DMS 273 treated with DMSO at 0.1 percent for 48 hours (cell line): ENCODE measurements at places on chromosomes 3 and 15.

- no peak for DNase-seq
Measured at GRCh38 chr15:70249616-70250015, 151.9 kb upstream of the TLE3 start.

DNA sequence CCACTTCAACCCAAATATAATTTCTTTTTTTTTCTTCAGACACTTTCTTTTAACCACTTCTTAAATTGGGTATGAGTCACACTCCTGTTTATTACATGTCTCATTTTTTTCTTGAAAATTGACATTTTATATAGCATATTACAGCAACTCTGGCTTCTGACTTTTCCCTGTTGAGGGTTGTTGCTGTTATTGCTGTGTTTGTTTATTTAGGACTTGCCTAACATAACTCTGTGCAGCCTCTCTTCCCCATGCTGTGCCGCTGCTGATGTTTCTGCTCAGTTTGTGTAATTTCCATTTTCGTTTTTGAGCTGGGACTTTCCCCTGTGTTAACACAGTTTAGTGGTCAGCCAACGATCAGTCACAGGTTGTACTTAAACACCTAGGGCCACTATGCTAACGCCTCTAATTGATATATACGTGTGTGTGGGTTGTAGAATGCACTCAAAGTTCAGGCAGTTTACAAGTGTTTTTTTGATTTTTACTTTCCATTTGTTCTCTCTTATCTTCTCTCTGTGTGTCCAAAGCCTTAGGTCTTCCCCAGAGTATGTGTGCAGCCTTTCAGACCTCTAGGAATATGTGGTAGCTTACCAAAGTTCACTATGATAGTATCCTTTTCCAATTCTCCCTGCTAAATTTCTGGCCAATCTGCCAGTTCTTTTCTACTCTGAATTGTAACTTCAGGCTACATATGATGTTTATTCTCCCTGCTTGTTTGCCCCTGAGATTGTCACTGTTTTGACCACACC is 337.2 kb downstream of the ZBTB20 start:
- DNase-seq = no peak

DNA sequence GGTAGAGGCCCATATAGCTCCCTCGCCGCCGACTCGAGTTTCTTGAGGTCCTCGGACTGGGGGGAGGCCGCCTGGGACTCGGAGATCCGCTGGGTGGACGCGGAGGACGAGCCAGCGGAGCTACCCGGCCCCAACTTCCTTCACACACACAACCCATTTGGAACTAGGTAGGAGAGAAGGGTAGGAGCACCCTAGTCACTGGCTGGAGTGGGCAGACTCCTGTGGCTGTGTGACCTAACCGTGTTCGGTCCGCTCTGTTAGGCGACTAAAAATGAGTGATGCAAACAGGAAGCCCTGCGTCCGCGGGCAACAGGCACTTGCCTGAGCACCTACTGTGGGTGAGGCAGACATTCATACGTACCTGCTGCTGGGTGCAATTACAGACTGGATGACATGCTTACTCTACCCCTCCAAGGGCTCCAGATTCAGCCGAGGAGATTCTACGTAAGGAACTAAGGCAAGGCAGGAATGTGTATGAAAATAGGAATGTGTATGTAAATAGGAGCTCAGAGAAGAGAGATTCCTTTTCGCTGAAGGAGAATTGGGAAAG is 4.6 kb upstream of the SIN3A start:
- no peak for DNase-seq

GRCh38 chr15:44325568-44325967 is 37.0 kb downstream of the GOLM2 start:
- no peak for DNase-seq

- no peak for DNase-seq
Measured at GRCh38 chr3:150736903-150737832, 25.8 kb downstream of the SIAH2 start.

GRCh38 chr3:55483196-55484095 is 3.7 kb downstream of the WNT5A start:
- no peak for DNase-seq

DNA sequence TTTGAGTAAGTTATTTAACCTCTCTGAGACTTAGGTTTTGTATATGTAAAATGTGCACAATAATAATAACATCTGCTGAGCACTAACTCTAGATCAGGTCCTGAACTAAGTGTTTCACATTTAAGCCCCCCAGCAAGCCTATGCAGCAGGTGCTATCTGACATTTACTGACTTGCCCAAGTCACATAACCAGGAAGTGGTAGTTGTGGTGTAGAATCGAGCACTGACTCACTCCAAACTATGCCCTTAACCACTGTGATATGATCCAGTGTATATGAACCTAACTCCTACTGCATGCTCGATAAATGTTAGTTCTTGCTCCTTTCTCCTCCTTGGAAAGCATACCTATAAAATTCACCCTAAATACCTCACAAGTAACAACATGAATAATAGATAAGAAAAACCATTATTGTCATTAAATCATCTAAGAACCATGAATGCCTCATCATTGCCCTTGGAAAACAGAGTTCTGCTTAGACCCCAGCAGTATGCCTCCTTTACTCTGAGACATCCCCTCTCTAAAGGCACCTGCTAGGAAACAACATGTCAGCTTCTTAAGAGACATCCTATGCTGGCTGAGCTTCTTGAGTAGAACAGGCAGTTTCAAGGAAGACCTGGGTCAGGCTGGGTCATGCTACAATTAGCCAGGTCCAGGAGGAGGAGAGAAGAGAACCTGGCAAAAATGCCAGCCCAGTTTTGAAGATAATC is 3.0 kb upstream of the SHC4 start:
- DNase-seq = no peak

GRCh38 chr15:90004671-90005070 is 3.5 kb downstream of the ZNF710 start:
- no peak for DNase-seq

DNA sequence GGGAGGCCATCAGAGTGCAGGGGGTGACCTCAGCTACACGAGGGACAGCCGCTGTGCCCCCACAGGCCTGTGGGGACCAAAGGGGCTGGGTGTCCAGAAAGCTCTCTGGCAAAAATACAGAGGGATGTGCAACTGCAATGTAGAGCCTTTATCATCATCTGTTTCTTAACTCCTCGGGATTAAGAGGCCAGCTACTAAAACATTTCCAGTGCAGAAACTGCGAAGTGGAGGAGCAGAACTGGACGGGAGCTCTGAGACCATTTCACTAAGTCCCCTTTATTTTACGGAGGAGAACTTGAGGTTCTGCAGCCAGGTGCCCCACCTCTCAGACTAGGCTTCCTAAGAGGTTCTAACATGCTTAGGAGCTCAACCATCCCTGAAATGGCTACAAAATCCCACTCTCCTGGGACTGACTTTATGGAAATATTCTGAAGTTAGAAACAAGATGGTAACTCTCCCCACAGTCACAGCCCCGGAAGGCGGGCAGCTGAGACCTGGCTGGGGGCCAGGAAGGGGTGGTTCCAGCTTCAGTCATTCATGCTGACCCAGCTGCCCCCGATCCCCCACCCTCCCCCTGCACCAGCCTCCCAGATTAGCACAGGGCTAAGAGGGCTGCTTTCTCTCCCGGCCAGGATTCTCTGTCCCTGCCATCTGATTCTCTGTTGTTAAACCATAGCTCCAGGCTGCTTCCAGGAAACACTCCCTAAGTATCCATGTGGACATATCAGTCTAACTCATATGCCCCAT is 40.3 kb downstream of the UMPS start:
- peak; percentile 54 for DNase-seq

DNA sequence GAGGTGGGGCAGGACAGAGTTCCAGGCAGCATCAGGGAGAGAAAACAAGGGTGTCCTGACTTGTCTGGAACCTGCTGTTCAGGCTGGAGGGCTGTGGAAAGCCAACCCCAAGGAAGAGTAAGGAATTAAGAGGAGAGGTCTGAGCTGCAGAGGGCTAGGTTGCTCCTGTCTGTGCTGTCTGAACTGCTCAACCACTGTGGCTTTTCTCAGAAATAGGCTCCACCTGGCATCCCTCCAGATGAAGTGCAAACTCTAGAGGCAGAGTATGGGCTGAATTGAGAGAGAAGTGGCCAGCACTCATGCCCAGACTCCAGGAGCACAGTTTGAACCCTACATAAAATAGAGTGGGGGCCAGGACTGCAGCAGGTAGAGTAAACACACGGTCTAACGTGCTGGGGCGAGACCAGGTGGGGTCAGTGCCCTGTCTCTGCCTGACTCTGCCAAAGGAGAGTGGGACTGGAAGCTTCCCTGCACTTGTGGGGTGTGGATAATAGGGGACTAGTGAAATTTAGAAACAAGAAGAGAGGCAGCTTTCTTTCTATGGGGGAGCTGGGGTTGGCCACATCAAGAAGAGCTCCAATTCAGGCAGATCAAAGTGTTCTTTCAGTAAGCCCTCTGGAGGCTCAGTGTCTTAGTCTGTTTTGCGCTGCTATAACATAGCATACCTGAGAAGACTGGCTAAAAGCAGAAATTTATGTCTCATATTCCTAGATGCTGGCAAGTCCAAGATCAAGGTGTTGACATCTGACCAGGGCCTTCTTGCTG is 28.0 kb upstream of the MNS1 start:
- no peak for DNase-seq

DNA sequence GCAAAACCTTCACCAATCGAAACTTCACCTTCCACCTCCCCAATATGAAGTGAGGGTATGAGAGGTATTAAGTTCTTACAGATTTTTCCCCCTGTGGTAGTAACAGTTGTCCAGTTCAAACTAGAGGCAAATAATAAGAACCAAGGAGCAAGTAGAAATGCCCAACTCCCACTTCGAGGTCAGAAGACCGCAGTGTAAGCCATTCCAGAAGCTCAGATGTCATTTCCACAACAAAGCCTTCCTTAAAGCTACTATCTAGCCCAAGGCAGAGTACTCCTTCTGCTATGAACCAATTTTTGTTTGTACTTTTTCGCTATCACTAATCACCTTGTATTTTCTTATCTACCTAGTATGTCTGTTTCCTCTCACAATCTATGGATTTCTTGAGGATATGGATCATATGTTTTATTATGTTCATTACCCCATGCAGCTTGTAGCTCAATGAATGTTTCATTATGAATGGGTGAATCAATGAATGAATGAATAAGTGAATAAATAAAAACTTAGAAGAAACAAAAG is 235.7 kb upstream of the KCNMB2 start:
- no peak for DNase-seq

DNA sequence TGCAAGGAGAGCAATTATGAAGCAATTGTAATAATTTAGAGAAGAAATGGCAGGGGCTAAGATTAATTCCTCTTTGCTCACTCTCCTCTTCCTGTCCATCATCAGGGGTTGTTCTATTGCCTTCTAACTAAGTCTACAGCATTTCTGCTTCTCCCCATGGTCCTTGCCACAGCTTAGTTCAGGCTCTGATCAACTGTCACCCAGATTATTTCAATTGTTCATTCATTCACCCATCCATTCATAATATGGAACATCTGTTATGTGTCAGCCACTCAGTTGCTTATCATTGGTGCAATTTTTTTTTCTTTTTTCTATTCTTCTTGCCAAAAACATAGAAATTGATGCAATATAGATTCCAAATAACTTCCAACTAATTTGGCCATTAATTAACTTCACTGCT is 93.2 kb downstream of the CD47 start:
- no peak for DNase-seq

- no peak for DNase-seq
Measured at GRCh38 chr3:184099806-184100686, 3.2 kb downstream of the HTR3E start.

DNA sequence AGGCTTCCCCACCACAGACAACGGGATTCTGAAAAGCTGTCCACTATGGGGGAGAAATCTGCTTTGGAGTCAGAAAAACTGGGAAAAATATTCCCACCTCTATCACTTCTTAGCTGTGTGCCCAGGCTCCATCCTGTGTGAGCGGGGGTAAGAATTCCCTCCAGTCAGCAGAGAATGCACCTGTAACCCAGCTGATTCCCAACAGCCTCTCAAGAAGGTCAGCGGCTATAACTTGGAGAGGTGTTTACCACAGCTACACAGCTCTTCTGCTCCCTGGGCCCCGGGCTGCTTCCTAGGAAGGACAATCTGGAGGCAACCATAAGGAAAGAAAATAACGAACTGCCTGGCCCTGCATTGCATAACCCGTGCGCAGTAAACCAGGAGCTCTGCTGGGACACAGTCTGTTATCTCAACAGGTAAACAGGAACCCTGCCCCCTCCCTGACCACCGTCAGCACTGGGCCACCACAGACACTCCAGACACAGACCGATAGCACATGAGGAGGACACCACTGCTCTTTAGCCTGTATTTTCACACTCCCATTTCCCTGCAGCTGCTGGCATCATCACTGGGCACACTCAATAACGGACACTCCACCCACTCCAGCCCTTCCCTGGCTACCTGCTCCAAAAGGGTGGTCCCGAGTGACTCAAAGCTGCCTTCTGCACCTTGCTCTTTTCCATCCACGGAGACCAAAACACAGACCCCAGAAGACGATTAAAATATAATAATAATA is 2.1 kb downstream of the RAB43 start:
- no peak for DNase-seq

DNA sequence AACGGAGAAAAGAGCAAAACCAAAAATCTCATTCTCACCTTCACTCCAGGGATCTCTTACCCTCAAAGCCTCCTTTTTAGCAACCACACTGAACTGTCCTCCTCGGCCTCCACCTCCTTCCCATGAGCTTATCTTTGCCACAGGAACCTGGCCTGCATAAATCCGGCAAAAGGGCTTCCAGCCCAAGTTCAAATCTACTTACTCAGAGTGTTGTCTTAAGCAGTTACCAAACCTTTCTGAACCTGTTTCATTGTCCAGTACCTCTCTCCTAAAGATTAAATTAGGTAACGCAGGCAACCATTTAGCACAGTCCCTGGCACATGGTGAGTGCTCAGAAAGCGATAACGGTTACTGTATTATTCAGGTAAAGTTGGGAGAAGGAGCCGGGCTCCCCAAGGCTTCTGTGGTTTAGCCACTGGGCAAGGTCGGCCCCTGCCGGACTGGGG is 777 bp downstream of the CIB1 start:
- no peak for DNase-seq

- DNase-seq = no peak
Measured at GRCh38 chr3:108985844-108986243, 32.2 kb upstream of the GUCA1C start.
